Spleen (tissue), 13 donors: ENCODE measurements at places on chromosomes 3 and 15. TPM values are rescaled to one million over a fixed set of nuclear protein-coding genes. Genes with fewer than 3 reads are reported as not detected.

Gene EDEM1
- total RNA-seq: 75.1 TPM

Gene THPO
- total RNA-seq: 0.36 TPM

Gene SPTBN5
- 0.67 TPM for total RNA-seq

Gene TUSC7
- not detected for total RNA-seq

Gene BLOC1S6
- total RNA-seq: 47.4 TPM

Gene TPM1
- 203 TPM for total RNA-seq

Gene PSMD2
- total RNA-seq: 133 TPM

Gene ITIH1
- total RNA-seq: 4.0 TPM

Gene SAMD7
- total RNA-seq: not detected

Gene ATP13A5
- not detected for total RNA-seq
